Right atrium auricular region (tissue), 2 donors: ENCODE measurements at places on chromosomes 3 and 15. TPM values are rescaled to one million over a fixed set of nuclear protein-coding genes. Genes with fewer than 3 reads are reported as not detected.

- no peak for DNase-seq
- H3K36me3 ChIP-seq: no peaks in the 10 kb centered on the region
- no peak overlapping the region for H3K27ac ChIP-seq
- H3K4me1 ChIP-seq: peaks cover 5% of the 10 kb centered on the region
- no peaks in the 10 kb centered on the region for H3K27me3 ChIP-seq
Observed at GRCh38 chr3:102194760-102195159, 240.1 kb upstream of the ZPLD1 start.

The STOML1 gene
- 23.5 TPM for total RNA-seq

The PDCD10 gene
- 31.8 TPM for total RNA-seq

DNA sequence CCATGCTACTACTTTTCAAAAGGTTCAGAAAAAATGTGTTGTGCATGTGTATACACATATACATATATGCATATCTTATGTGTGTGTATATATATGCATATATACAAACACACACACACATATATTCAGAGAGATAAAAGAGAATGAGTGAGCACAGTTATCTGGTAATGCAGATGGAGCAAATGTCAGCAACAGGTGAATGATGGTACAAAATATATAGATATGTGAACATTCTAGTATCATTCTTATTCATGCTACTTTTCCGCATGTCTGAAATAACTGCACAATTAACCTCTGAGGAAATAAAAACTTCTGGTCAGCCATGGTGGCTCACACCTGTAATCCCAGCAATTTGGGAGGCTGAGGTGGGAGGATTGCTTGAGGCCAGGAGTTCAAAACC lies 222.6 kb upstream of the NANOGP8 start:
- no peaks in the 10 kb centered on the region for H3K36me3 ChIP-seq
- peaks cover 42% of the 10 kb centered on the region for H3K4me1 ChIP-seq
- H3K27me3 ChIP-seq: no peaks in the 10 kb centered on the region

DNA sequence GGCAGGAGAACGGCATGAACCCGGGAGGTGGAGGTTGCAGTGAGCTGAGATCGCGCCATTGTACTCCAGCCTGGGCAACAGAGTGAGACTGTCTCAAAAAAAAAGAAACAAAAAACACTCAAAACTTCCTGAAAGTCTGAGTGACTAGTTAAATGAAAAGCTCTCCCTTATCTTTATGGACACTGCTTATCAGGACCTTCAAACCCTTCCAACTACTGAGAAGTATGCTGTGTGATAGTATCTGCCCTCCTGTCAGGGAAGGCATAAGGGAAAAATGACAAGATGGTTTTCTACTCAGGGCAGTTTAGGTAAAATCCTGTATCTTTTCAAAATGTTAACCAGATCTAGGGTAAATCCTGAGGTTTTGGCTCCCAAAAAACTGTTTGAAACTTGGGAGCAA lies 21.8 kb downstream of the EMC7 start:
- no peaks in the 10 kb centered on the region for H3K4me1 ChIP-seq
- no peak for DNase-seq
- no peak overlapping the region for H3K4me3 ChIP-seq
- H3K36me3 ChIP-seq: peaks cover 13% of the 10 kb centered on the region
- no peaks in the 10 kb centered on the region for H3K27me3 ChIP-seq

DNA sequence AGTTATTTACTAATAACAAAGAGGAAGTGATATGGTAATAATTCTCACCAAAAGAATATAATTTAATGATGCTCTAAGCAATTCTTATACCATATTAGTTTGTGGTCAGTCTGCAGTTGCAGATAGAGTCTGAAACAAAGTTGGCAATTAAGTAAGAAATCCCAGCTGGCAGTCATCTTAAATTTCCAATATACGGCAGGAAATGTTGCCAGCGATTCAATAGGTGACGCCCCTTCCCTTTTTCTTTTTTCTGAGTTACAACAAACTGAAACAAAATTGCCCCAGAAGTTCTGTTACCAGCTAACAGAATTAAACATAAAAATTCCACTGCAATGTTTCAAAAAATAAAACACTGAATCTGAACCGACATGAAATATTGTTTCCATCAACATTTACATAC lies 26.7 kb downstream of the LRRFIP2 start:
- DNase-seq: no peak
- H3K36me3 ChIP-seq: peaks cover 8% of the 10 kb centered on the region
- H3K4me3 ChIP-seq: no peak overlapping the region
- no peaks in the 10 kb centered on the region for H3K27me3 ChIP-seq

The NTRK3 gene
- 4.5 TPM for total RNA-seq

- no peaks in the 10 kb centered on the region for H3K4me1 ChIP-seq
- DNase-seq: no peak
- no peak overlapping the region for H3K27ac ChIP-seq
- no peaks in the 10 kb centered on the region for H3K27me3 ChIP-seq
Observed at GRCh38 chr3:71487418-71487817, 96.1 kb downstream of the FOXP1 start.

DNA sequence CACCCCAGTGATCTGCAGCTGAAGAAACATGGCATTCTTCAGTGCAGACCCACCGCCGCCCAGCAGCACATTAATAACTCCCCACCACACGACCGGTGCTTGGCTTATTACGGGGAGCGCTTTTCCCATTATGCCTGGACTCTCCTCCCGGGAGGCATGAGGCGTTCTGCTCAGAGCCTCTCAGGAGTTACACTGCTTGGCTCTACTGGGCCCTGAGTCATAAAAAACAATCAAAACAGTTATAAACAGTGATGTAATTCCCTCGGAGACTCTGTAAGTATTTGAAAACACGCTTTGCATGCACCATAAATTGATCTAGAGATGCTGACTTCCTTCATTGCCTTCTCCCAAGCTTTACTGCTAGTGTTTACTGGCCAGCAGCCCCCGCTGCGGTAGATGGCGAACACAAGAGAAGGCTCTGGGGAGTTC lies 77.1 kb upstream of the SNRPA1 start:
- no peaks in the 10 kb centered on the region for H3K4me1 ChIP-seq
- no peak for DNase-seq

DNA sequence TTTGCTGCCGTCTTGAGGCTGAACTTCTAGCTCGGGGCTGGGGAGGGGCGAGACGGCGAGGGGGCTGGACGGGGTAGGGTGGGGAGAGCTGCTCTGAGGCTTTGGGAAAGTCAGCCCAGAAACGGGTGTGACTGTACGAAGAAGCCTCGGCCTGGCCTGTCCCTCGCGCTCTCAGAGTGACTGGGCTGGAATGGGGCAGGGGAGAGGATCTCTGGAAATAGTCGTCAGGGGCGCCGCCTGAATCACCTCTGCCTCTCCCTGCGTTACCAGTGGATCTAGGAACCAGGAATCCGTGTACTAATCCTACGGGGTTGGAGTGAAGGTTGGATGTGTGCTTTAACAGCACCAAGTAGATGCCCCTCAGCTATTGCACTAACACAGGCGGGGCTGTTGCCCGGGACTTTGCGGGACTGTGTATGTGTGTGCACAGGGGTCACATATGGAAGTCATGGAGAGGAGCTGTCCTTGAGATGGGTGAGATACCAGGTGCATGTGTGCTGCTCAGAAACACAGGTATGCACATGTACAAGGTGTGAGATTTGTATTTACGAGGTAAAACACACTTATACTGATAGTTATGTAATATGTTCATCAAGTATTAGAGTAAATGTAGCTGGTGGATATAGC lies 591 bp downstream of the FOXL2NB start:
- DNase-seq: no peak
- H3K4me1 ChIP-seq: no peaks in the 10 kb centered on the region
- no peak overlapping the region for H3K27ac ChIP-seq
- peaks cover 43% of the 10 kb centered on the region for H3K27me3 ChIP-seq
- no peak overlapping the region for H3K4me3 ChIP-seq

GRCh38 chr15:29021857-29022256 lies 136.1 kb downstream of the APBA2 start:
- H3K27me3 ChIP-seq: no peaks in the 10 kb centered on the region
- no peaks in the 10 kb centered on the region for H3K36me3 ChIP-seq
- no peak for DNase-seq
- H3K27ac ChIP-seq: no peak overlapping the region
- no peaks in the 10 kb centered on the region for H3K4me1 ChIP-seq

The PPARG gene
- 17.9 TPM for total RNA-seq

The TTC14 gene
- 20.4 TPM for total RNA-seq

- peaks cover 95% of the 10 kb centered on the region for H3K4me1 ChIP-seq
- H3K27me3 ChIP-seq: no peaks in the 10 kb centered on the region
- peaks cover 48% of the 10 kb centered on the region for H3K36me3 ChIP-seq
- DNase-seq: no peak
- H3K4me3 ChIP-seq: no peak overlapping the region
Observed at GRCh38 chr3:30686176-30686575, 79.8 kb downstream of the TGFBR2 start.

The C2CD4A gene
- total RNA-seq: not detected

GRCh38 chr15:70492240-70493177 lies 270.8 kb downstream of the UACA start:
- no peak overlapping the region for H3K27ac ChIP-seq
- H3K4me1 ChIP-seq: no peaks in the 10 kb centered on the region
- H3K36me3 ChIP-seq: no peaks in the 10 kb centered on the region

The DUT gene
- 64.5 TPM for total RNA-seq

The C3orf70 gene
- 3.4 TPM for total RNA-seq

GRCh38 chr3:167762296-167762695 lies 26.8 kb downstream of the SERPINI1 start:
- no peaks in the 10 kb centered on the region for H3K4me1 ChIP-seq
- DNase-seq: no peak
- no peak overlapping the region for H3K4me3 ChIP-seq
- H3K27ac ChIP-seq: no peak overlapping the region
- no peaks in the 10 kb centered on the region for H3K27me3 ChIP-seq
- H3K36me3 ChIP-seq: no peaks in the 10 kb centered on the region

GRCh38 chr3:159631226-159631625 lies 357.4 kb upstream of the IL12A start:
- no peak for DNase-seq
- H3K4me1 ChIP-seq: no peaks in the 10 kb centered on the region
- no peak overlapping the region for H3K4me3 ChIP-seq
- no peaks in the 10 kb centered on the region for H3K27me3 ChIP-seq

The ZNF660 gene
- 1.1 TPM for total RNA-seq

DNA sequence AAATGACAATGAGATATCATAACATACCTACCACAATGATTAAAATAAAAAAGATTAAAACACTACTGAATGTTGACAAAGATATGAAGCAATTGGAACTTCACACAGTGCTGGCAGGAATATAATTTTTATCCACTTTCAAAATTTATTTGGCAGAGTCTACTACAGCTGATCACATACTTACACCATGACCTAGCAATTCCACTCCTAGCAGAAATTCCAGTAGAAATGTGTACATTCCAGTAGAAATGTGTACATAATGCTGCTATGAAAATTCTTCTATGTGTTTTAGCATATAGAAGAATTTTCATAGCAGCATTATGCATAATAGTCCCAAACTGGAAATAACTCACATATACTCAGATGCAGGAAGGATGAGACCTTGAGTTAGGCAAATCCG lies 43.5 kb downstream of the IFT57 start:
- no peak overlapping the region for H3K4me3 ChIP-seq
- no peak for DNase-seq
- no peaks in the 10 kb centered on the region for H3K27me3 ChIP-seq
- H3K36me3 ChIP-seq: no peaks in the 10 kb centered on the region
- H3K4me1 ChIP-seq: peaks cover 4% of the 10 kb centered on the region
- H3K27ac ChIP-seq: no peak overlapping the region

The OR5H15 gene
- not detected for total RNA-seq

The CCR9 gene
- total RNA-seq: not detected

GRCh38 chr3:141469720-141470119 lies 17.1 kb upstream of the RASA2 start:
- DNase-seq: no peak
- H3K27me3 ChIP-seq: no peaks in the 10 kb centered on the region
- no peaks in the 10 kb centered on the region for H3K36me3 ChIP-seq
- H3K4me1 ChIP-seq: no peaks in the 10 kb centered on the region
- no peak overlapping the region for H3K27ac ChIP-seq

The AADAC gene
- 0.39 TPM for total RNA-seq

DNA sequence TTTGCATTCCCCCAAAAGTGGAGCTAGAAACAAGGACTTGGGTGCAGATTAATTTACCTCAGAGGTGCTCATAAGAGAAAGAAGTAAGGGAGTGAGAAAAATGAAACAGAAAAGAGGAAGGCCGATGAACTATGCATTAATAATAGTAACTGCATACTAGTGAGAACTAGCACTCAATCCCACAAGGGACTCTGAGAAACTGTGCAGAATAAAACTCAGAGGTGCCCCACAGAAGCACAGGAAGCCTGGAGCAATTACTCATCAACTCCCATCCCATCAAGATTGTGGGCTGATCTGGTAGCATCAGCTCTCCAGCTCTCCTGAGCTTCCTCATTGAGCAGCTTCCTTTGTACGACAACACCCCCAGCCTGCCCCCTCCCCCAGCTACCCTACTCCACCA lies 50.8 kb downstream of the CLDN18 start:
- no peak overlapping the region for H3K4me3 ChIP-seq
- no peaks in the 10 kb centered on the region for H3K4me1 ChIP-seq

The SAMD7 gene
- not detected for total RNA-seq

- no peaks in the 10 kb centered on the region for H3K4me1 ChIP-seq
- H3K27ac ChIP-seq: no peak overlapping the region
Observed at GRCh38 chr15:86616771-86617170, 537.1 kb downstream of the AGBL1 start.

The PAQR9 gene
- 23.0 TPM for total RNA-seq

The TMEM266 gene
- not detected for total RNA-seq

The FSTL1 gene
- total RNA-seq: 327 TPM

GRCh38 chr15:71591057-71591456 lies 219.3 kb upstream of the NR2E3 start:
- no peaks in the 10 kb centered on the region for H3K4me1 ChIP-seq
- H3K27me3 ChIP-seq: no peaks in the 10 kb centered on the region
- no peak overlapping the region for H3K27ac ChIP-seq
- H3K4me3 ChIP-seq: no peak overlapping the region

The CISH gene
- 4.7 TPM for total RNA-seq

The REC114 gene
- total RNA-seq: 4.6 TPM

The MYO5A gene
- total RNA-seq: 12.3 TPM

The FBXL2 gene
- total RNA-seq: 2.0 TPM

DNA sequence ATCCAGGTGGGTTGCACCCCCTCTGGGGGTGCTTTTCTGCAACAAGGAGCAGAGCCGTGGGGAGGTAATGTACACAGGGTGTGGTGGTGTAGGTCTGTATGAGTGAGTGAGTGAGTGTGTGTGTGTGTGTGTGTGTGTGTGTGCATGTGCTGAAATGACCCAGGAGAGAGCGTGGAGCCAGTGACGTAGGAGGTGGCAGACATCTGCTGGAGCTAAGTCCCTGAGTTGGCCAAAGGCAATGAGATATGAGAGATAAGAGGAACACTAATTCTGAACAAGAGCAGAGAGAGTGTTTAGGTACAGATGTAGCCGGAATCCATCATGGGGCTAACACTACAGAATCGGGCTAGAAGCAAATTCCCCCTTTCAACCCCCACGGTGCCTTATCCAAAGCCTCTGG lies 27.6 kb downstream of the BDH1 start:
- no peaks in the 10 kb centered on the region for H3K36me3 ChIP-seq
- DNase-seq: no peak
- H3K27me3 ChIP-seq: no peaks in the 10 kb centered on the region
